Caco-2 (cell line): ENCODE measurements at places on chromosomes 1 and 21.

- no peak for DNase-seq
Observed at GRCh38 chr1:221059506-221059905, 180.3 kb downstream of the HLX start.

DNA sequence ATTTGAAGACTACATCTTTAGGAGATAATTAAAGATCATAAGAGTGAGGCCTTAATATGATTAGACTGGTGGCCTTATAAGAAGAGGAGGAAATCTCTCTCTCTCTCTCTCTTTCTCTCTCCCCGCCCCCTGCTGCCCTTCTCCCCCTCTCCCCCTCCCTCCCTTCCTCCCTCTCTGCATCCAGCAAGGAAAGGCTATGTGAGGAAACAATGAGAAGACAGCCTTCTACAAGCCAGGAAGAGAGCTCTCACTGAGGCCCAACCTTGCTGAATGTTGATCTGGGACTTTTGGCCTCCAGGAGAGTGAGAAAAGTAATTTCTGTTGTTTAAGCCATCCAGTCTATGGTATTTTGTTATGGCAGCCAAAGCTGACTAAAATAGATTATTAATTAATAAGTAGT is 21.6 kb downstream of the FOXD3 start:
- DNase-seq: no peak

- DNase-seq: no peak
Observed at GRCh38 chr1:104768466-104768865, 1018.8 kb downstream of the AMY1C start.

DNA sequence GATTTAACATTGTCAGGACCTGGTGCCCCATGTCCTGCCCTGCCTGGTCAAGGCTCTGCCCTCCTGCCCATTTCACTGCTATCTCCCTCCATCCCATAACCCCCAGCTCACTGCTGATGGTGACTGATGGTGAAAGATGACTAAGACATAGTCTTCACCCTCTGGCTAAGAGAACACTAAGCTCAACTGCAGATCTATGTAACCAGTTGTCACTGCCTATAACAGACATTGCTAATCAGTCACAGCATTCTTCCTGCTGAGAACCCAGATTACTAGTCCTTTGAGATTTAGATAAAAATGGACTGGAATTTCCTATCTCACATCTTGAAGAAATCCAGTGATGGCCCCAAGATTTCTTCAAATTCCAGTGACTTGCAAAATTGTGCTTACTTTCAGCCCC is 8.0 kb upstream of the ZNF362 start:
- DNase-seq: no peak

GRCh38 chr1:203120325-203121153 is 7.0 kb upstream of the ADORA1 start:
- no peak for DNase-seq

- DNase-seq: no peak
Observed at GRCh38 chr1:80083892-80084291, 1077.4 kb upstream of the ADGRL4 start.
